Transverse colon (tissue), 4 donors: ENCODE measurements at places on chromosomes 12 and 14. TPM values are rescaled to one million over a fixed set of nuclear protein-coding genes. Genes with fewer than 3 reads are reported as not detected.

RNASE4 gene
- 24.7 TPM for total RNA-seq

COPZ1 gene
- 52.9 TPM for total RNA-seq

SLC39A2 gene
- 1.4 TPM for total RNA-seq

HNRNPC gene
- 218 TPM for total RNA-seq

CYP27B1 gene
- 2.5 TPM for total RNA-seq

REP15 gene
- total RNA-seq, result 210 TPM

BICDL1 gene
- 3.2 TPM for total RNA-seq

ARMH4 gene
- total RNA-seq, result 0.41 TPM

GRCh38 chr14:23095196-23096108, at the start of gene C14orf119:
C14orf119 (plus strand) TSS chr14:23095505; CDS start chr14:23097659, 2,154 bp downstream.
- peak; percentile 100 for DNase-seq

DNA sequence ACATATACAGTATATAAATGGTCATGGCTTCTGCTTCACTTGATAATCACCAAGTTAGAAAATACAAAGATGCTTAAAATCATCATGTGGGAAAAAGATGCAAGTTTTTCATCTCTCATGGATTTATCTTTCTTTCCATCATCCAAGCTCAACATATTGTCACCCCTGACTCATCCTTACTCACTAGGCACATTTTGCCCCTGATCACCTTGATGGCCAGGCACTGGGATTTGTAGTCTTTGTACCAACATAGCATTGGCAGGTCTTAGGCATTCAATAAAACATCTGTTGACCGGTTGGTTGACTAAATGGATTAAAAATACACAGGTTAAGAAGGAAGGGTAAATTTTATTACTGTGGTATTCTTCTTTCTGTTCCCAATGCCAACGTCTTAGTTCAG, 28.1 kb downstream of the KLHDC2 start:
- DNase-seq, result no peak

- DNase-seq, result peak; percentile 51
Measured at GRCh38 chr14:23478109-23478759, 8.7 kb downstream of the NGDN start.

- peak; percentile 41 for DNase-seq
Measured at GRCh38 chr12:111529424-111530368, 69.4 kb downstream of the ATXN2 start.

DNA sequence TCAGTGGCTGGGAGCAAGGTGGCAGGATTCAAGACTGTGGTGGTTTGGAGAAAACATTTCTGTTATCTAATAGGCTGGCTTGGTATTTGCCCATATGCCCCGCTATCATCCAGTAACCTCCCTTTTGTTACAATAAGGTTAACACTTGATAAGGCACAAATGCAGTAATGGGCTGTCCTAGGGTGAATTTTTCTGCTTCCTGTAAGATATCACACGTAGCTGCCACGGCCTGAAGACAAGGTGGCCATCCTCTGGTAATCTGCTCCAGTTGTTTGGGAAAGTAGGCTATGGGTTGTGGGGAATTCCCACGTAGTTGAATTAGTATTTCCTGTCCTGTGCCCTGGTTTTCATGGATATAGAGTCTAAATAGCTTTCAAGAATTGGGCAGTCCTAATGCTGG, 23.1 kb downstream of the ANG start:
- DNase-seq, result no peak

DNA sequence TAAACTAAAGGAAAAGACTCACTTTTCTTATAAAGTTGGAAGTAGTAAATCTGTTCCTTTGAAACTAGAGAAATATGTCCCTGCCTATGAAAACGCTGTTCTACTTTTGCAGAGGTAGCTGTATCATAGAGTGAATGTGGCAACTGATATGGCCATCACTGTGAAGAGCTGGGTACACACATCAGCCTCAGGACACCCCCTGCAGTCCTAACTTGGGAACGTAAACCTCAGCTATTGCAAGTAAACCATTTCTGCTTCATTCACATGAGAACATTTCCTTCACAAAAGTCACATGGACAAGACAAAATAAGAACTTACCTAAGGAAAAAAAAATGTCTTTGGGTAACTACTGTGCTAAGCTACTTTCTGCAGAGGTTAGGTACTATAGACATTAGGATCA, 233.3 kb upstream of the PPFIA2 start:
- peak; percentile 7 for DNase-seq

GRCh38 chr14:45227566-45227965, 25.4 kb downstream of the MIS18BP1 start:
- DNase-seq, result no peak

GRCh38 chr12:31590642-31591379, at the start of gene DENND5B:
DENND5B (minus strand) TSS chr12:31591136; CDS start chr12:31590832, 304 bp downstream.
- peak; percentile 82 for DNase-seq

- DNase-seq, result no peak
Measured at GRCh38 chr14:104936361-104937155, 11.9 kb downstream of the PLD4 start.

- no peak for DNase-seq
Measured at GRCh38 chr12:18895946-18896345, 158.0 kb downstream of the CAPZA3 start.

DNA sequence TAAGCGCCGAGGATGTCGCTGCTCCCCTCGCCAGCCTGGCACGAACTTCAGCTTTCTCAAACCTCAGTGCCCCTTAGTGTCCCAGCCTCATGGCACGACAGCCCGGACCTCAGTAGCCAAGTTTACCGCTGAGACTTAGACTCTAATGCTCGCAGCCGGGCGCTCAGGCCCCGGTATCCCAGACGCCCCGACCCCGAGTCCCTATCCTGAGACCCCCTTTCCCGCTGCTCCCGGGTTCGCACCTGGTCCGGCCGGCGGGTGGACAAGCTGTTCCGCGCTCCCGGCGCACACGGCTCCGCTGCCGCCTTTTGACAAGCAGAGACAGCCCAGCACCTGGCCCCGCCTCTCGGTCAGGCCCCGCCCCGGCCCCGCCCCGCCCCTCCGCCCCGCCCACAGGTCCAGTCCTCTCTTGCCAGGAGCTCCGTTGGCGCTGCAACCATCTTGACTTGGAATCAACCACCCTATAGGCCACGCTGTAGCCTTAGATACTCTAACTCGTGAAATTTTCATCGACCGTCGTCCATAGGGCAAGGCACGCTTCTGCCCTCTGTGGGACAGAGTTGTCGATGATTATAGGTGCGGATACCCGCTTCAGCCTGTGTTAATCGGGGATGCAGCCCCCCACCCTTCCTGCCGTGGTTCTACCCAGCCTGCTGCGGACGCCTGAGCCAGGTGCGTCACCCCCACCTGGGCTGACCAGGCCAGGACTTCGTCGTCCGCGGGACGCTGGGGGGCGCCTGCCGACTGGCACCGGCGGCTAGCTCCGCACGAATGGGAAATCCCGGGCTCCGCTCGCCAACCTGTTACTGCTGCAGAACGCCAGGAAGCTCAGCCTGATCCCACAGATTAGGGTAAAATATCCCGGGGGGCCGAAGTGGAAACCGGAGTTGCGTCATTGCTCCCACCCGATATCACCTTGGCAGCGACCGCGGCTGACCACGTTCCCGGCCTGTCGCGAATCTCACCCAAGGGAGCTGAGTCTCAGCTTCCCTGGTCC, at the start of gene VDR:
TSS of gene VDR (minus strand) at position 282 of the 997 bp plus-strand sequence. CDS start 25,881 bp downstream, outside the sequence.
- peak; percentile 88 for DNase-seq

- no peak for DNase-seq
Measured at GRCh38 chr14:37480446-37481290, 114.4 kb downstream of the FOXA1 start.

GRCh38 chr14:102182936-102183619, 43.4 kb downstream of the WDR20 start:
- no peak for DNase-seq

DNA sequence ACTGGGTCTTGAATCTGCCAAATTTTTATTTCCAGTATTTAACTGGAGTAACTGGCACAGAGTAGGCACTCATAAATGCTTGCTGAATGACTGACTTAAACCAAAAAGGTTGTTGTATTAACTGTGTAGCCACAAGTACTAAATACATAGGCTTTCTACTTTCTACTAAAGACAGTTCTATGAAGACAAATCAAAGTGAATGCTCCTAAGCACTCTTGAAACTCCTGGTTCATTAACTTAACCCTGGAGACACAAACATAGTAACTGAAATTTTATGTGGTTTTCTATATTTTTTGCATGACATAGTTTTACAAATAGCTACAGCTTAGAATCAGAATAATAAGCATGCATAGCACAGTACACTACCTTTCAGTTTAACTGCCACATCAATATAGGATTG, 70.4 kb downstream of the TXNDC16 start:
- DNase-seq, result no peak

DNA sequence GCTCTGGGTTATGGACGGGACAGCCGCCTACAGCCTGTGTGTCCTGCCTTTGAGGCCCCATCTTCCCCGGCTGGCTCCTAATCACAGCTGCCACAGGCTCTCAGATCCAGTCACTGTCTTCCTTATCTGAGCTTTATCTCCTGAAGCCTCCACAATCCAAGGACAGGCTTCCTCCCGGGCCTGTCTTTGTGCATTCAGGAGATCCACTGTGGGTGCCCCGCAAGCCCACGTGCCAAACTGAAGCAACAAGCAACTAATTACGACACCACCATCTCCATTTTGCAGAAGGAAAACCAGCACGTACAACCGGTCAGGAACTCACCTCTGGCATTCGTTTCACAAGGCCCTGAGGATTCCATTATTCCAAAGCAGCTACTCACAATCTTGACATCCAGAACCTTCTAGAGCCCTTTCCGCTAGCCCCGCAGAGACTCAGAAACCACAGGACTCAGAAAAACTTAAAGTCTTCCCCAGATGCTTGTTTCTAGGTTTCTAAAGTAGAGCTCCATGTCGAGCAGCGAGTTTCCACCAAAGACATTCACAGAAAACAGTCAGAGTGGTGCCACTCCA, 14.0 kb downstream of the SYNE3 start:
- DNase-seq, result no peak

GRCh38 chr14:104677512-104678332, 11.7 kb upstream of the INF2 start:
- peak; percentile 73 for DNase-seq

GRCh38 chr14:101131451-101131916, 228.0 kb upstream of the RTL1 start:
- DNase-seq, result no peak

- no peak for DNase-seq
Measured at GRCh38 chr12:52496590-52497071, 3.6 kb upstream of the KRT6A start.

DNA sequence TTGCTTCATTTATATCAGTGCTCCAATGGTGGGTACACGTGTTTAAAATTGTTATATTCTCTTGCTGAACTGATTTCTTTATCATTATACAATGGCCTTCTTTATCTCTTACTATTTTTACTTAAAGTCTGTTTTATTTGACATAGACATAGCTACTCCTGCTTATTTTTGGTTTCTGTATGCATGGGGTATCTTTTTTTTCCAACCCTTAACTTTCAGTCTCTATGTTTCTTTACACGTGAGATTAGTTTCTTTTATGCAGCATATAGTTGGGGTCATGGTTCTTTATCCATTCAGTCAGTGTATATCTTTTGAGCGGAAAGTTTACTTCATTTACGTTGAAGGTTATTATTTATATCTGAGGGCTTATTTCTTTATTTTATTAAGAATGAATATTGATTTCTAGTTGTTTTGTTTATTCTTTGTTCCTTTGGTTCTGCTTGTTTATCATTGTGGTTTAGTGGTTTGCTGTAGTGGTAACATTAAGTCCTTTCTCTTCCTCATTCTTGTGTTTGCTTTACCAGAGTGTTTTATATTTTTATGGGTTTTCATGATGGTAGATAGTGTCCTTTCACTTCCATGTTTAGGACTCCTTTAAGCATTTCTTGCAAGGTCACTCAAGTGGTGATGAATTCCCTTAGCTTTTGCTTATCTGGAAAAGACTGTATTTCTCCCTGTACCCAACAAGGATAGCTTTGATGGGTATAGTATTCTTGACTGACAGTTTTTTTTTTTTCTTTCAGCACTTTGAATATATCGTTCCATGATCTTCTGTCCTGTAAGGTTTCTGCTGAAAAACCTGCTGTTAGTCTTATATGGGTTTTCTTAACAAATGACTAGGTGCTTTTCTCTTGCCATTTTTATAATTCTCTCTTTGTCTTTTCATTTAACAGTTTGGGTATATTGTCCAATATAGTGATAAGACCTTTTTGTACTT, 38.3 kb upstream of the FAR2 start:
- no peak for DNase-seq

DNA sequence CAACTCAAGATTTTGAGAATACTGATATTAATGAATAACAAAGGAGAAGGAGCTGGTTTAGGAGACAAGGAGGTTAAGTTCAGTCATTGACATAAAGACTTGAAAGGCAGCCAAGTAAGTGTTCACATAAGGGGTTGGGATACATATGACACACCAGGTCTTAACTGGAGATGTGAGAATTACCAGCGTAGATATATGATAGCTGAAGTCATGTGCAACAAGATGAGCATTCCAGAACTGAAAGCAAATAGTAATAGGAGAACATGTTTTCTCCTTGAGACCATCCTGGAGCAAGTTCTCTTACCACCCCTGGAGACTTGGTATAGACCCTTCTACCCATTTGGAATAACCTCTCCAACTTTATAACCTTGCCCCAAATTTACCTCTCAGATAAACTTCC, 43.3 kb upstream of the NPFF start:
- no peak for DNase-seq

GRCh38 chr14:41899416-41899815, 292.7 kb downstream of the LRFN5 start:
- no peak for DNase-seq

GRCh38 chr14:65476942-65477318, 64.4 kb downstream of the FUT8 start:
- no peak for DNase-seq

DNA sequence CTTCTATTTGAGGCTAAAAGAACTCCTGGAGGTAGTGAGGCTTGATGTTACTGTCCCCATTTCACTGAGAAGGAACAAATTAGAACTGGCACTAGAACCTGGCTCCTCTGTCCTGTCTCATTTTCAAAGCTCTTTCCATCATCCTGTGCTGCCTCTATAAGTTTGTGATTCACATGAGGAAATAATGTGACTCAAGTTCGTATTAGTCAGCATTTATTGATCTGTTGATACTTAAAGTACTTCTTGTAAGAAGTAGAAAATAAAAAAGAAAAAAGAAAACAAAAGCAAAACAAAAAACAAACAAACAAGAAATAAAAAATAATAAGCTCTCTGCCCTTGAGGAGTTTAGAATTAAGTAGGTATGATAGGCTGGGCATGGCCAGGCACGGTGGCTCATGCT, 2.3 kb upstream of the ESPL1 start:
- DNase-seq, result no peak

DNA sequence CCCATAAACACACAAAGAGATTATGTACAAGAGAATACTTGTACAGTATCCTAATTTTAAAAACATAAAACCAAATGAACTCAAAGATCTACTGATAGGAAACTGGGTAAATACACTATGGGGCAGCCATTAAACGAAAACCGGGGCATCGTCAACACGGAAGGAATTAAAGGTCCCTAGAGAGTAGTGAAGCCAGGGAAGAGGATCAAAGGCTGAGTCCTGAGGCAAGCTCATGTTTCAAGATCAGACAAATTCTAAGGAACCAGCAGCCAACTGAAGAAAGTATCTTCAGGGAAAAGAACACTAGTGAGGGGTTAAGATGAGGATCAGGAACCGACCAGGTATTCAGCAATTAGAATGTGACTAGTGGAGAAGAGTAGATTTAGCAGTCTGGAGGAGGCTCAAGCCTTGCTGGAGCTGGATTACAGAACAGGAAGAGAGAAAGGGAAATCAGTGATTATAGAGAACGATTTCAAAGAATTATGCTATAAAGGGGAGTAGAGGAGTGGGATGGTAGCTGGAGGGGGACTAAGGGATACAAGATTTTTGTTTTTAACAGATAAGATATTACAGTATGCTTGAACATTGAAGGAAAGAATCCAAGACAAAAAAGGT, 23.7 kb downstream of the SEL1L start:
- no peak for DNase-seq
